ENCODE measurements at places on chromosomes 1 and 21.

DNA sequence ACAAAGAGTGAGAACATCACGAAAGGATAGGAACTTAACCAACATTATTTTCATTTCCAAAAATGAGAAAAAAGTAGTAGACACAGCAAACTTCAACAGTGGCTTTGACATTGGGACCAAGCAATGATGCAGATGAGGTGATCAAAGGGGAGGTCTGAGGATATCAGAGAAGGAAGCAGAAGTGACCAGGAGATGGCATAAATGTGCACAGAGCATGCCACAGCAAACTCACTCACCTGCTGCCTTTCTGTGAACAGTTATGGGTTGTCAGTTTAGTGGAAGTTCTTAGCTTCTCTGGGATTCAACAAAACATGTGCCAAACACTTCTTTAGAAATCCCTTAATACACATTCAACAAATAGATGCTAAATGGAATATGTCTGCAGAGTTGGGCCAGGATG, 290.1 kb downstream of the PLPP3 start:
- DNase-seq, result no peak

- DNase-seq, result no peak
Measured at GRCh38 chr1:21604208-21604957, 64.8 kb downstream of the RAP1GAP start.

DNA sequence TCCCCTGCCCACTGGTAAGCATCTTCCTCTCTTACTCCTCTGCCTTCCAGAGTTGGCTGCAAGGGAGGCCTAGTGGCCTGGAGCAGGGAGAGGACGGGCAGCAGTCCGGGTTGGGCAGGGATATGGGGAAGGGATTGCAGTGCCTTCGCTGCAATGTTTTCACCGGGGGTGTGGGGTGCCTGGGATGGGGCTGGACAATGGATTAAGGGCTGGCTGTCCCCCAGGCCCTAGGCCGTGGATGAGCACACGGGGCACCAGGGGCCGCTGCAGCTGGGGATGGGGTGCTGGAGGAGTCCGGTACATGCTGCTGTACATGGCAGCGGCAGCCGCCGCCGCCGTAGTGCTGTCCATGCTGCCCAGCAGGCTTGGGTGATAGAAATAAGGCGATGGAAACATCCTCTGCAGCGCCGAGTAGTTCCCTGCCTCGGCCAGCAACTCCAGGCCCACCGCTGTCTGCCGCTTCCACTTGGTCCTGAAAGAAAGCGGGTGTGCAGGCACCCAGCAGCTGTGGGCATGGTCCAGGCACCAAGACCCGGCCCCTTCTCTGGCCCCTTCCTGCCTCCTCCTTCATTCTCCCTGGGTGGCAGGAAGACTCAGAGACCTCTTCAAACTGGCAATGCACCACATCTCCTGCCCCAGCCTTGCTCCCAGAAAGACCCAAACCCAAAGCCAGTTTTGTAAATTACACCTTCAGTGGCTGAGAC, 4.8 kb downstream of the BARHL2 start:
- DNase-seq, result no peak

GRCh38 chr21:33884376-33885171, 31.0 kb downstream of the ATP5PO start:
- peak; percentile 27 for DNase-seq

DNA sequence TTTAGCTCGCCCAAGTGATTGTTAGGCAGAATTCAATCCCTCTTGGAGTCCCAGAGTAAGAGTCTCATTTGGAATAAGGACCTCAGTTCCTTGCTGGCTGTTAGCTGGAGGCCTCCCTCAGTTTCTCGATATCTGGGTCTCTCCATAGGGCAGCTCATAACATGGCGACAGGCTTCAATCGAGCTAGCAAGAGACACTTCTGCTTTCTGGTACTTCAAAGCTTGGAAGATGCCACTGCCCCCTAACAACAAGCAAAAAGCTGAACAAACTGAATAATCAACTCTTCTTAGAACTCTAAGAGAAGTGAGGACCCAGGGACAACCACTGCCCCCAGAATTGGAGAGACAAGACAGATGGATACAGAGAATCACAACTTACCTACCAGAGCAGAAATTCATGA, 86.2 kb downstream of the TEX35 start:
- no peak for DNase-seq

GRCh38 chr1:99439433-99440075, 175.3 kb downstream of the PLPPR4 start:
- DNase-seq, result peak; percentile 36

DNA sequence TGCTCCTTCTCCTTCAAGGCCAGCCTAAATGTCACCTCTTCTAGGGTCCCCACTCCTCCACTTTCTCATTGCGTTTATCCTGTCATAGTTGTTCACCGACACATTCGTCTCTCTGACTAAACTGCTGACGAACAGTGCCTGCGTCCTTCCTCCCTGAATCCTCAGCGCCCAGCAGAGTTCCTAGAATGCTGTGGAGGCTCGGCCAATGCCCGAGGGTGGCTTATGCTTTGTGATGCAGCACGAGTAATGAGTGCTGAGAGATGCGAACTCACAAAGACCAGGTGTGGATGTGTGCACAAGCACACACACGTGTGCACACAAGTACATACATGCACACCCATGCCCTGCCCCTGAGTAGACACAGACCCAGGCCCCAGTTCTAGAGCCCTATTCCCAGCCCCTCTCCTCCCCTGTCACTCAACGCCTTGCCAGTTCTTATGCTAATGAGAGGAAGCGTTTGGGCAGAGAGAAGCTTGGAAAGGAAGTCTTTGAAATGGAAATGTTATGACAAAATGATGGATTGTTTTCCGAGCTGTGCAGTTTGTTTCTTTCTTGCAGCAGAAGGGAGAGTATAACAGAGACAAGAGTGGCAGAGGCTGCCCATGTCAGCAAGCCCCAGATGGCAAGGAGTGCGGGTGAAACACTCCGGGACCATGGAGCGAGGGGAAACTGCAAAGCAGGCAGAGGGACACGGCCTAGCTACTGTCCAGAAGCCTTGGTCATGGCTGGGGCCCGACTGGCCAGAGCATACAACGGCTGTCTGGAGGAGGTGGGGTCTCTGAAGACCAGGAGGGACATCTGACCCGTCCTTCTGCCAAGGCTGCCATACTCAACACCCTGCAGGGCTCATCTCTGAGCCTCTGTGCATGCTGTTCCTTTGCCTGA, 24.2 kb downstream of the KCNA10 start:
- DNase-seq, result no peak

GRCh38 chr1:117427297-117427696, 60.0 kb downstream of the MAN1A2 start:
- DNase-seq, result no peak
